Left cardiac atrium (tissue), 4 donors: ENCODE measurements at places on chromosomes 7 and 10. TPM values are rescaled to one million over a fixed set of nuclear protein-coding genes. Genes with fewer than 3 reads are reported as not detected.

DNA sequence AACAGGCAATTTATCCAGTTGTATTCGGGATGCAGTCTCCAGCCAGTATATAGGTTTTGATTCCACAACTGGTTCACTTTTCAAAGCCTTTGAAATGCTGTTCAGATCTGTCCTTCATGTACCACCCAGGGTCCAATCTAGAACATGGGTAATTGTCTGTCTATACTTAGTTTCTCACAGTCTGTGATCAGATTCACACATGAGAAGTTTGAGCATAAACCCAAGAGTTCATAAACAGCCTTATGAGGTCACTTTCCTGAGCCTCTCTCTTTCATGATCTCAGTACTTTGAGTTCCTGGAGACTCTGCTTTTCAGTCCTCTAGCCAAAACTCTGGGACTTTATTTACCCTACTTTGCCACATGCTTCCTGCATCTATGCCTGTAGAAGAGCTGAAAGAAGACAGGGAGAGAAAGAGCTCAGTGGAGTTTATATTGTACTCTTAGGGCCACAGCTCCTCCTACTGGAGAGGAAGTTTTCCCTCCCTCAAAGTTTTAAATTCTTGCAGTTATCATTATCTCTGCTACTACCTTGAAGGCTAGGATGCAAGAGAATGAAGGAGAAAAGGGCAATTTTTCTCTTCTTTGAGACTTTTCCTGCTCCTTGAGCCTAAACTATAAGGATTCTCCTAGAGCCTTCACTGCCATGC is 172.0 kb downstream of the ZEB1 start:
- DNase-seq = no peak

- DNase-seq = no peak
Observed at GRCh38 chr10:120927352-120927751, 76.2 kb downstream of the WDR11 start.

- DNase-seq = no peak
Observed at GRCh38 chr10:35259769-35260397, 76.4 kb upstream of the CCNY start.

DNA sequence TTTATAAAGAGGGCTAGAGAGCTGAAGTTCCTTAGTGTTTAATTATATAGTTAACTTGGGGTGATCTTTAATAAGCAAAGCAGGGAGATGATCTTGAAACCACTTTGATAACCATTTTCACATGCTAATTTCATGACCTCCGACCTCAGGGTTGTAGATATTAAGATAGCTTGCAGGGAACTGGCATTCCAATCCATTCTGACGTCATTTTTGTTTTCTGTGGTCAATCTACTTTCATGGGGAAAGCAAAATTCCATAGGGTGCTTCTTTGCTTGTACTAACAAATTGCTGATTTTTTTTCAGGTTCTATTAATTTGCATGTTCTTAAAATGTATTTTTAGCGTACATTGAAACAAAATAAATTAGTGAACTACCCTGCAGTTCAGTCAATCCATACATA is 139.3 kb downstream of the CDCA7L start:
- no peak for DNase-seq

- DNase-seq = no peak
Observed at GRCh38 chr7:64610997-64611396, 48.1 kb upstream of the ZNF680 start.

DNA sequence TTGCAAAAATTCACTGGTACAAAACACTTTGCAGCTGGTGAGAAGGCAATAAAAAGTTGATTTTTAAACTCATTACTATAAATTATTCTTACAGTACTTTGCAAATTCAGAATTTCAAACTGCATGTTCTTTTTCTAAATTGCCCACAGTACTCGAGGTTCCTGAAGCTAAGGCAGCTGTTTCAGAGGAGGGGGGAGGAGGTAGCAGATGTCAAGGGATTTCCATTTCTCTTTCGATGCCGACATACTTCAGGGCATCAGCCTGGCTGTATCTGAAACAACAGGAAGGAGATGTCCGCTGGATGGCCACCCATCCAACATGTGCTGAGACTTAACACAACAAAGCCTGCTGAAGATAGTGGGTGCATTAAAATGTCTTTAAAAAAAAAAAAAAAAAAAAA is 76.7 kb downstream of the EZH2 start:
- DNase-seq = no peak

- no peak for DNase-seq
Observed at GRCh38 chr10:51369903-51370302, 295.6 kb downstream of the PRKG1 start.

GRCh38 chr10:51770709-51771108 is 71.3 kb upstream of the CSTF2T start:
- no peak for DNase-seq

DNA sequence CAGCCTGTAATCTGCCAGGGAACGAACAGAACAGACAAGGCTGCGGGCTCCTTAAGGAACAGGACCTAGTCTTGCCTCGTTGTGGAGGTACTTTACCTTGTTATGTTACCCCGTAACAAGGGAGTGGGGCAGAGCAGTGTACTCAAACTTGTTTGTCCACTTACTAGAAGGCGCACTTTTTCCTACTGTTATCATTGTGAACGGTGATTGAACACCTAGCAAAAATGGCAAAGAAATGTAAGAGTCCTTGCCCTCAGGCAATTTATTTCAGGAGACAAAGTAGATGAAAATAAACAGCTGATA is 620 bp upstream of the IMPDH1 start:
- no peak for DNase-seq

DNA sequence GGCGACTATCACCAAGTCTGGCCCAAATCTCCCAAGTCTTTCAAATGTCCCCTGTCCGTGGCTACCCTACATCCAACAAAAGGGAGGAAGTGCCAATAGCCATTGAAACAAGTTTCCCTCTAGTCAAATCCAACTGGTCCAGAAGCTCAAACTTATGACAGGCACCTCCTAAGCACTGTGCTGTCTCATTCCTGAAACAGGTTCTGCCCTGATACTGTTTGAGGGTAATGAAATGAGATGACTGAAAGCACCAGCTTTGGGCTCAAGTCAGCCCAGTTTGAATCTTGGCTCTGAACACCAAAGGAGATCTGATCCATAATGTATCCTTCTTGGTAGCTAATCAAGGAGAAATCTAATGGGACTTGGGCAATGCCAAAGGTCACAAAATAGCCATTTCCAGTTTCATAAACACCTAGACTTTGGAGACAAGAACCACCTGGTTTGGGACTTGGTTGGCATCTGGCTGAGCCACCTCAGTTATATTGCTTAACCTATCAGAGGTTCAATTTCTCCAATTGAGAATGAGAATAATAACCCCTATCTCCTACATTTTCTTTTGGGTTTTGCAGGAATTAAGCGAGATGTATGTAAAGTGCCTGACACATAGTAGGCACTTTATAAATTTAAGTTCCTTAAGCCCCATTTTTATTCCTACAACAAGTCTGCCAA is 34.7 kb upstream of the ARID5B start:
- DNase-seq = no peak

DNA sequence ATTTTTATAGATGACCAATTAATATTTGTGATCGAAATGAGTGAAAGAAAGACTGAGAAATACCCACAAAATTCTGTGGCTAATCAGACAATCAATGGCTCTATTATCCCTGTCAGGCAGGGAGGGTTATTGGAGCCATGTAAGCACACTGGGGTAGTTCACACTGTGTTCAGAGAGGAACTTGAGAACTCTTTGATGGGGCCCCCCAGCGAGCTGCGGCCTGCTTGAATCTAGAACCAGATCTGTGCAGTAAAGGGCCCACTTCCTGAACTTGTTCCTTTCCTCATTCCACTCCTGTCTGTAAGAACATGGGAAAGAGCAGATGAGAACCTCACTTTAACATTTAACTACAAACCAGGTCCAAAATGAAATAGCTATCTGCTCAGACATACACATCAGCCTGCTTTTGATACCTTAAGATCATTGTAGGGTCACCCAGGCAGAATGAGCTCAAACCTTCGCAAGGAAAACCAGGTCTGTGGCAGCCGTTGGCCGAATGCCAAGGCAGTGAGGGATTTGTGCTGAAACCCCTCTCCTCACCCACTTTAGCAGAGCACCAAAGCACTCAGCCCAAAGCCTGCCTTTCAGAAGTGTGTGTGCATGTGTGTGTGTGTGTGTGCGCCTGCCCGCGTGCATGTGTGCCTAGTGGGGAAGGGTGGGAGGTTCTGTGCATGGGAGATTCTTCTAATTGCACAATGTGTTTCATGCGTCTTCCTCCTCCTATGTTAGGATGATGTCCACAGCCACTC is 365.6 kb upstream of the MGMT start:
- DNase-seq = no peak

DNA sequence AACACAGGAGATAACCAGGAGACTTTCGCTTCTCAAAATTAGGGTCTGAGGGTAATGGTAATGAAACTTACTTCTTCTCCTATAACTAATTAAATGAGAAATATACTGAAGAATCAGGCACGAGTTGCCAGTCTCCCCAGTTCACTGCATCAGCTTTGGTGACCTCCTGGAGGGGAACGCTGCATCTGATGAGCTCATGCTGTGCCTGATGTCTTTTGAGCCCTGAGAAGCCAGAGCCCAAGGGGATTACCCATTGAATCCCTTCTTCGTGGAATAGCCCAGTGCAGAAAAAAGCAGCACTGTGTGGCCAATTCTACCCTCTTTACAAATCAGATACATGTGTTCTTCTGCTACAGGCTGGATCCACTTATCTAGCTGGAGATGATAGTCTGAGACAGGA is 45.1 kb downstream of the CYP2C9 start:
- no peak for DNase-seq

DNA sequence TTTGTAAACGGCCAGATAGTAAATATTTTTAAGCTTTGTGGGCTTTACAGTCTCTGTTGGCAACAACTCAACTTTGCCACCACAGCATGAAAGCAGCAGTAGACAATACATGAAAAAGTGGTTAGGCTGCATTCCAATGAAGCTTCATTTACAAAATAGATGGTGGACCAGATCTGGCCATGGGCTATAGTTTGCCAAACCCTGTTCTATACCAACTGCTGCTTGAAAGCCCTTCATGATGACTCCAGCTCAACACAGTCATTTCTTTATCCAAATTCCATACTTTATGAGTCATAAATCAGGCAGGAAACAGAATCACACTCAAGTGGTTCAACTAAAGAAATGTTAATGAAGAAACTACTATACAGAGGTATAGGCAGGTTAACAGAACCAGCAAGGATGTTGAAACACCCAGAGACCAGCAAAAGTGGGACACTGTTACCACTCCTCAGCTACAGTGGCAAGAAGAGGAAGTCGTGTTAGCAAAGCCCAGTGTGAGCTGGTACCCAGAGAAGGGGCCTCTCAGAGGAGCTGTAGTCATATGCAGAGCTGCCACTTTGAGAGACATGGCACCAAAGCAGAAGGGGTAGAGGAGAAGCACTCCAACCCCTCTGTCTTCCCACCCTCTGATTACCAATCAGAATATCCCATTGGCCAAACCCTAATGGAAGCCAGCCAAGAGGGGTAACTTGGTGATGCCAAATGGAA is 72.5 kb downstream of the PRLHR start:
- DNase-seq = no peak

DNA sequence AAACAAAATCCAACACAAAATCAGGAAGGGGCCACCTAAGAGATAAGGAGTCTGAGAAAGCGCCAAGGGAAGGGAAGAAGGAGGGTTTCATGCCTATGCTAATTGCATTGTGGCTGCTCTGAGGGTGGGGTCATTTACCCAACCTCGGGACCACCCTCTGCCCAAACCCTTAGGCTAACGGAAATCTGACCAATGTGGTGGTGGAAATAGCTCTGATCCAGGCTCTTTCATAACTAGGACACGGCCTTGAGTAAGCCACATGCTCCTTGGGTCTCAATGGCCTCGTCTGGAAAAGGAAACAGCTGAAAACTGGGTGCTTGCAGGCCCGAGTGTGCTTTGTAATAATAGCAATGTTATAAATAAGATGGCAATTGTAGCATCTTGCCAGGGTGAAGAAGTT is 14.9 kb upstream of the SRGN start:
- no peak for DNase-seq

GRCh38 chr7:69448071-69448470 is 150.2 kb upstream of the AUTS2 start:
- DNase-seq = peak; percentile 33

GRCh38 chr7:158409120-158409519 is 178.5 kb downstream of the PTPRN2 start:
- DNase-seq = no peak

GRCh38 chr7:155071916-155072571 is 1.9 kb downstream of the HTR5A start:
- DNase-seq = no peak

DNA sequence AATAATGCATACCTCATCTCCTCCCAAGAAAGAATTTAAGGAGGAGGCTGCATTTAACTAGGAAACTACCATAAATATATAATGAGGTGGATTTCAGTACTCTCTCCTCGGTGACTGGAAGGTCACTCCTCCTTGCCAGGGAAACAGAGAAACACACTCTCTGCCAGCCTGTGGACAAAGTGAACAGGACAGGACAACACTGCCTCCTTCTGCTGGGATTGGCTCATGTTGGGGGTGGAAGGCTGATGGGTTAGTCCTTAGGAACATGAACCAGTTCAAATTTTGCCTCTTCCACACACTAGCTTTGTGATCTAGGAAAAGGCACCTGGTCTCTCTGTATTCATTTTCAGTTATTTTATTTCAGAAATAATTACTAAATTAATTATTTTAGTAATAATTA is 50.6 kb upstream of the STEAP4 start:
- peak; percentile 19 for DNase-seq

DNA sequence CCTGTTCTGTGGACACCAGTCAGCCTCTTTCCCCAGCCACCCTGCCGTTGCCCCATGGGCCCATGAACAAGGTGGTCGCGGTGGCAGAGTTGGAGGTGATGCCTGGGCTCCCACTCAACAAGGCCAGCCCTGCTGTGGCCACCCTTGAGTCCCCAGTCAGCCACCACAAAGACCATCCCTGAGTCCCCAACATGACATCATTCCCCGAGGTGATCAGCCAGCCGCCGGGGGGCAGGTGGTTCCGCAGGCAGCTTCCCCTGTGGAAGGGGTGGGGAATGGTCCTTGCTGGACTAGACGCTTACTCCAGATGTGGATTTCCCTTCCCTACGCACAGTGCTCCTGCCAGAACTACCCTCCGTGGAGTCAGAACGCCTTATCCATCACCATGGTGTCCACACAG is 271.7 kb downstream of the PTPRN2 start:
- DNase-seq = no peak

Gene VAX1
- not detected for total RNA-seq

DNA sequence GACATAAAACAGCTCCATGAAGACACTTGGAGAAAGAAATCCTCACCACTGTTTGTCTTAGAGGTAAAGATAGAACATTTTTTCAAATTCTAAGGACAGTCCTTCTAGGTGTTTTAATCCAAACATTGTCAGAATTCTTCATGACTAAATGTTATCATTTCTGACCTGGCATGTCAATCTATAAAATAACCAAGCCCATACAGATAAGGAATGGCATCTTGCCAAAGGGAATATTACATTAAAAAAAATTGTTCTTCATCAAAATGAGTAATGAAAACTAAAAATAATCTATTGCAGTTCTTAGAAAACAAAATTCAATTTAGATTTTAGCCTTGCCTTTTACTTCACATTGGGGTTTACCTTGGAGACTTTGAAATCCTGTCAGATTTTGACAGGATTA is 33.6 kb downstream of the DGKB start:
- DNase-seq = no peak

DNA sequence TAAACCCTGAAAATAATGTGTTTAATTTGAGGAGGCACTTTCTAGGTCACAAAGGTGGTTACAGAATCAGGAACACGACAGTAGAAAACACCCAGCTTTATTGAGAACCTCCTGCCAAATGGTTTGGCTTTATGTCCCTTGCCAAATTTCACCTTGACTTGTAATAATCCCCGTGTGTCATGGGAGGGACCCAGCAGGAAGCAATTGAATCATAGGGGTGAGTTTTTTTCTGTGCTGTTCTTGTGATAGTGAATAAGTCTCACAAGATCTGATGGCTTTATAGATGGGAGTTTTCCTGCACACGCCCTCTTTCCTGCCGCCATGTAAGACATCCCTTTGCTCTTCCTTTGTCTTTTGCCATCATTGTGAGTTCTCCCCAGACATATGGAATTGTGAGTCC is 193.8 kb upstream of the KLF6 start:
- DNase-seq = no peak
